Stimulated activated naive CD4-positive, alpha-beta T cell (primary cell): ENCODE measurements at places on chromosomes 5 and 9.

DNA sequence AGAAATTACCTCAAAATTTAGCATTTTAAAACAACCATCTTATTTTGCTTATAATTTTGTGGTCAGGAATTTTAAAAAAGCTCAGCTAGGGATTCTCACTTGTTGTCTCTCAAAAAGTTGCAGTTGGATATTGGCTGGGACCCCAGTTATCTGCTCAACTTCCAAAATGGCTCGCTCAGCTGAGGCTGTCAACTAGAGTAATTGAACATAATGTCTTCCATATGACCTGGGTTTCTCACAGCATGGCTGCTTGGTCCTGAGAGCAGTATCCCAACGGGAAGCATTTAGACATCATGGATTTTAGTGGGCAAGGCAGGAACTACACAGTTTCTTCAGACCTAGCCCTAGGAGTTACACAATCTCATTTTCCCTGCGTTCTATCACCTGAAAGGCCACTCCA lies 63.6 kb upstream of the SPEF2 start:
- DNase-seq = no peak

- DNase-seq = no peak
These were observed 143.3 kb upstream of the IRX2 start for GRCh38 chr5:2894736-2895135.

GRCh38 chr5:117252566-117252965 lies 677.9 kb upstream of the SEMA6A start:
- no peak for DNase-seq

DNA sequence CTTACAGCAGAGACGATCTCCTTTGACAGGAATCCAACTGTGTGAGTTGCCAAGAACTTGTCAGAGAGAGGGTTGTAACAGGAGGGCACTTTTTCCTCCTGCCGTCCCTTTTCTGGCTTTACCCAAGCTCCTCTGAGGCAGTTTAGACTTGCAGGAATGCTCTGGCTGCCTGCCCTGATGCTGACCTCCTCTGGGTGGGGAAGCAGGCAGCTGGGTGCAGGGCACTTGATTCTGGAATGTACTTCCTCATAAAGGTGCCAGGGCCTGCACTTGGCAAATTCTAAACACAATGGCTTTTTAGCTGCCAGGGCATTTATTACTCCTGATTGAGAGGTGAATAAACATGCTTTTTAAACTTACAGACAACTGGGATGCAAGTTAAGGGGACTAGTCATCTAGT lies 190.4 kb downstream of the EPB41L4A start:
- no peak for DNase-seq

DNA sequence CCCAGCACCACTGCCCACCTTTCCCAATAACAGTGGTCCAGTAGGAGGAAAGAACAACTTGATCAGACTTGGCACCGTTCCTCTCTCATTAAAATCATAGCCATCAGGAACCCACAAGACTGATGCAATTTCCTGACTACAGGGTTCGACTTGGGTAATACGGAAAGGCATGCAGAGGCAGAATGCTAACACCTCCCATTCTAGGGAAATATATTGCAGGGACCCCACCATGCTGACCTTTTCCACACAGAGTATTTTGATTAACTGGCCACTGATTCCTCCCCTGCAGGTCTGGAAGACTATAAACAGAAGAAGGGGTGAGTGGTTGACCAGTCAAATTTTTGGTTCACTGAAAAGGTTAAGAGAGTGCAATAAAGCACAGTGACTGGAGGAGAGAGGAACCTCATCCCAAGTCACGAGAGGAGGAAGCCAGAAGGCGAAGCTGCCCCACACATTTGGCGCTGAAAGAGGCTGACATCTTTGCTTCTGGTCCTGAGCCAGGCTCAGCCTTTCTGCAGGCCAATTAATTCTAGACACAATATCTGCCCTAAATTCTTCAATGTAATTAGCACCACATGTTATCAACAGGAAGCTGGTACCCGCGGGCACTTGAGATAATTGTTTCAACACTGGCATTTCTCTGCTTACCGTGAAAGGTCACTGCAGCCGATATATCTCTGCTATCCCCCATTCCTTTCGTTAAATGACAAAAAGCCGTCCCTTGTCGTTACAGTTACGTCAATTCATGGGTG lies 64.7 kb upstream of the SPOCK1 start:
- no peak for DNase-seq
